ENCODE measurements at places on chromosomes 2 and 18.

GRCh38 chr2:178491612-178492011 lies 11.4 kb downstream of the PLEKHA3 start:
- DNase-seq, result no peak

DNA sequence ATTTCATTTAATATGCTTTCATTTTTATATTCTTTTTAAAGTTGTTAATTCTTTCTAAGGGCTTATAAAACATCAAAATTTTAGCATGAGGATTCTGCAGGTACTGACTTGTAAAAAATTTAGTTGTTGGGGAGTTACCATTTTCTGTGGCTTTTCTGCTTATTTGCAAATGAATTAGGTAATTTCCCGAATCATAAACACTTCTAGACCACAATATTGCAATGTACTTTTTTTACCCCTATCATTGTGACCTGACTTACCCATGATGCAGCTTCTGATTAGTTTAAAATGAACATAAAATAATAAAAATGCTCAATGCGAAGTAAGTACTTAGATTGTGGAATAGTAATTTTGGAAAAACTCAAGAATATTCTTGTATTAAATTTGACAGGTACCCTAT lies 11.4 kb downstream of the ARL6IP6 start:
- DNase-seq, result no peak

DNA sequence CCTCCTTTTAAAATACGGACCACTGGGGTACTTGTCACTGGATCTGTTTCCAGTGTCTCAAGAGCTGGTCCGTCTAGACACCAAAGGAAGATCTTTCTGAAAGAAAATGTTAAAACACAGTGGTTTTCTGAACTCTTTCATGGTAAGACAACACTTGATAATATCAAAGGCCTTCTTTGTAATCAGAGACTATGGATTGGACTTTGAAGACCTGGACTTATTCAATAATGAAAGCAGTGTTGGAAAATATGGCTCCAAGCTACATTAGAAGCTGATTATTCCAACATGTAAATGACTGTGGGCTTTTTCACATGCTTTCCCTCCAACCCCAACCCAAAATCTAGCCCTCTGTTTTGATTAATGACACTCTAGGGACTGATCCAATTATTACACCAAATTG lies 329.4 kb upstream of the LYPD1 start:
- no peak for DNase-seq

DNA sequence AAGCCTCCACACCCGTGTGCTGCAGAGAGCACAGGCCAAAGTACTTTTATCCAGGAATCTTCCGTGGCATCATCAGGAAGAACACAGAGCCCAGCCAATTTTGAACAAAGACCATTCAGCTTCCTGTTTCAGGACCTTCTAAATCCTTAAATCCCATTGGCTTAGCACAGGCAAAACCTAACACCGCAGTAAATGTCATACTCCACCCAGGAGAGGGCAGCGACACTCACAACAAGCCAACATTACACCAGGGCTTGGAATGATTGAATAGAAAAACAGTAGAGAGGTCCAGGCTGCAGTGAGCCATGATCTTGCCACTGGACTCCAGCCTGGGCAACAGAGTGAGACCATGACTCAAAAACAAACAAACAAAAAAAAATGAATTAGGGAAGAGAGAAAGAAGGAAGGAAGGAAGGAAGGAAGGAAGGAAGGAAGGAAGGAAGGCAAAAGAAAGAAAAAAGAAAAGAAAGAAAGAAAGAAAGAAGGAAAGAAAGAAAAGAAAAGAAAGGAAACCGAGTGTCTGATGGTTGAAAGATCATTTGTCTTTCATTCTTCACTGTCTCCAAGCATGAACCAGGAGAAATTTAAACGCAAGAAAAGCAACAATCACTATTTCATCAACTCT lies 144.6 kb upstream of the SATB2 start:
- DNase-seq, result no peak

DNA sequence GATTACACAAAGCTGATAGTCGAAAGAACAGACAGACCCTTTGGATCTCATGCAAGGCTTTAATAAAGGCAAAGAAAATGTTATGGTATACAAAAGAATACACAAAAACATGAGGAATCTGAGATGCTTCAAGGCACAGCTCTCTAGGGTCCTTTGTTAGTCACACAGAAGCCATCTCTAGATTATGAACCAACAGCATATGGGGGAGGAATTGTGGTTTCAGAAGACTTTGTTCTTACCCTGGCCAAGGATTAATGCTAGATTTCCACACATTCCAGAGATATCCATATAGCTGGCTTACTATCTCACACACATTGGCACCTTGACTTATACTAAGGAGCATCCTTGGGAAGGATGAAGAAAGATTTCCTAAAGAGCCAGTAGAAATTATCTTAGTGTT lies 206.1 kb downstream of the GULP1 start:
- no peak for DNase-seq

GRCh38 chr2:12173271-12173942 lies 427.0 kb downstream of the LPIN1 start:
- DNase-seq, result no peak

DNA sequence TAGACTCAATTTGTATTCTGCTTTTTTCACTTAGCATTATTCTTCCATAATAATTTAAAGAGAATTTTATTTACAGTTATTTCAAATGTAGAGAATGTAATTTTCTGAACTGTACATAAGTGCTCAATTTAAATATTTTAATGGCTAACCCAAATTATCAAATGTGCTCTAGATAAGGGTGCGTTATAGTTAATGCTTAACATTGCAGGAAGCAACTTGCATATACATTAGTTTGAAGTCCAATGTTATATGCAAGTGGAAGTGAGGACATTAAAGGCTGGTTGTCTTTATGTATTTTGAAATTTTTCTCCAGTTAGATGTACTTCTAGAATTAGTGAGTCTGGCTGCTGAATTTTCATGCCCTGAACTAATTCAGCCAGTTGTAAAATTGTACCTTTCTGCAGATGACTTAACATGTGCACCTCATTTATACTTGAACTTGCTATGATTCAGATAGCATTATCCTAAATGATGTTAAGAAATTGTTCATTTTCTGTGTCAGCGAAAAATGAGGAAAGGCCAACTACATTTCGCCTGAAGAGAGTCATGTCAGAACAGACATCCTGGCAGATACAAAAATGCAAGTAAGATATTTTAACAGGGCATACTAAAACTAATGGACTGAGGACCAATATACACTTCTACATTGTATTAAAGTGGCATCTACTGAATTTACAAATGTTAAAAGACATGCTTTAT lies 59.2 kb upstream of the GAREM1 start:
- DNase-seq, result no peak

DNA sequence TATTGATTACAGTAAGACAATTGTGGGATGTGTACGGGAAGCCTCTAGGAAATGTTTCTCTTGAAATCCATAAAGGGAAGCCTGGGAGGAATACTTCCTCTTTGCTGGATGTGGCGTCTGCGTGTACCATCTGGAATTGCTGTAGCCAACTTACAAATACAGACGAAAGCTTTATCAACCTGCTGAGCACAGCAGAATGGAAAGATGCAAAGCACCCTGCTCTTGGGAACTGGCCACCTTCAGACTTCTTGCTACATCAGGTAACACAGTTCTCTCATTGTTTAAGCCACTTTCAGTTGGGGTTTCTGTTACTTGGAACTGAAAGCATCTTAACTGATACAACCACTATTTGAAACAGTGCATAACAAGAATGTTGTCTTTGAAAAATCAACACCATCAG lies 213.8 kb downstream of the HRH4 start:
- DNase-seq, result no peak

DNA sequence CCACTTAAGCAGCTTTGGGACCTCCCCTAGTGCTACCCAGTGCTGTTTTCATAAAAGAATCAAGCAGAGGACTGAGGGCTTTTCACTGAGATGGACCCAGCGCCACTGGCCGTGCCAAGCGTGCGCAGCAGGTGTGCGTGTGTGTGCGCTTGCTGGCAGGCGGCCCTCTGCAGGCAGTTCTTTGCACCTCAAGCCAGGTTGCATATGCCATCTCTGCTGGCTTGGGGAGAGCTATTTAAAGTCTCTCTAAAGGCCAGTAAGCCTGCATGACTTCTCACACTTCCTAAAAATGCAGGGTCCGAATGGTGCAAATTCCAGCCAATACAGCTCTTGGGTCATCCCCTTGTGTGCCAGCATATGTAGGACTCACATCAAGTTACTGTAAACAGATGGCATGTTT lies 255.5 kb downstream of the RNF152 start:
- no peak for DNase-seq

DNA sequence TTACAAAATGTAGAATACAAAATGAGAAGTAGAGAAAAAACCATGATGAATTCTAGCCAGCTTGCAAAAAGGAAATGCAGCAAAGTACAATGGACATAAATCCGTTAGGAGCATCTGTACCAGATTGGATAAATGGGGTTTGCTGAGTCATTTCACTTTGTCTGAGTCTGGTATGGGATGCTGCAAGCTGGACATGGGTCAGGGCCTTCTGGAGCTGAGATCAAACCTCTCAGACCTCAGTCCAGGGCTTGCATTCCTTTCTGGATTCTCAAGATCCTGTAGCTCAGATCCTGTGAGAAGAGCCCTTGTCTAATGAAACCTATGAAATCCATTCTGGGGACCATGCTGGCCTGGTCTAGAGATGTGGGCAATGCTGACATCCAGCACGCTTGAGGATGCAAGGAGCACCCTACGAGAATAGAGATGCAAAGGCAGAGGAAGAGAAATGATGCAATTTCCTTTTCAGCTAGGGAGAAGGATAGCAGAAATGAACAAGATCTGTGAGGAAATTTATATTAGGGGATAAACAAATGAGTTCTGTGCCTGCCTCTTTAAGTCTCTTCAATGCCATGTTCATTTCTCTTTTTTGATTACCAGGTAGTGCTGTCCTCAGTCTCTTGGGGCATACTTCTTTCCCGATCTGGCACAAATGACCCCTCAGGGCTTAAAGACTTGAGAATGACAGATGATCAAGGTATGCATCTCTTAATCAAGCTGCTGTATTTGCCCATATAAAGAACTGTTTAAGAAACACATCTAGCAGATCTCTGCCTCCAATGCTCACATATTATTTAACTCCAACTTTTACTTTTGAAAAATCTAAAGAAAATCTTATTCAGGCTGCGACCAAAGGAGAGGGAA lies 230.4 kb downstream of the MEIS1 start:
- no peak for DNase-seq

DNA sequence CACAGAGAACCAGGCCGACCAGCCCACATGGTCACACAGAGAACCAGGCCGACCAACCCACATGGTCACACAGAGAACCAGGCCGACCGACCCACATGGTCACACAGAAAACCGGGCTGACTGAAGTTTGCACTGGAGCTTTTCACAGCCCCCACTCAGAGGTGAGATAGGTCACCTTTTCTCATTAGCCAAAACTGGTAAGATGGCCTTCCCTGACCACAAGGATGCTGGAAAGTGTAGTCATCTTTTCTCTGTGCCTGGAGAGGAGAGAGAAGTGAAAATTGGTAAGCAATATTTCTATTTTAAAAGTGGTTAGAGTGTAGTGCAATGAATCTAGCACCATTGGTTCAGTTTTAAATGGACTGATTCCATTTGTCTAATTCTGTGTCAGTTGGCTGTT lies 247.1 kb downstream of the NEDD4L start:
- no peak for DNase-seq

DNA sequence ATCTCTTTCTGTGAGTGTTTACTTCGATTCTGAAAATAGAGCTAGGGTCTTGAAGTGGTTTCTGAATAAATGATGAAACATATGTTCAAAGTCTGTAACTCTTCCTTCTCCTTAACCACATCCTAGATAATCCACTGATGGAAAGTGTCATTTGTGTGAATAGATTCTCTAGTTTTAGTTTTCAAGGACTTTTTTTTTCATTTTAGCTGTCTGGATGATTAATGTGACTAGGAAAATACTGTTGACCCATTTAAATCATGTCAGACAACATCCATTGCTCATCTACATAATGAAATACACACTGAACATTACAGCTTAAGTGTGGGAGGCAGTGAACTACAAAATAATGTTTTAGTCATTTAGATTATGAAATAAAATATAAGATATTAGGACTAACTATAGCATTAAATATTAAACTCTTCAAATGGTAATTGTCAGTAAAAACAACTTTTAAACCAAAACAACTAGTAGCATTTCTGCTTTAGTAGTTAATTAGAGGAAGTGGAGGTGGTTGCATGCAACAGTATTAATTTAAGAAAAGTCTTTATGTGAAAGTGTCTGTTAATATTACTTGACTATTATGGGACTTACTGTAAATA lies 39.1 kb upstream of the DLX1 start:
- DNase-seq, result no peak

DNA sequence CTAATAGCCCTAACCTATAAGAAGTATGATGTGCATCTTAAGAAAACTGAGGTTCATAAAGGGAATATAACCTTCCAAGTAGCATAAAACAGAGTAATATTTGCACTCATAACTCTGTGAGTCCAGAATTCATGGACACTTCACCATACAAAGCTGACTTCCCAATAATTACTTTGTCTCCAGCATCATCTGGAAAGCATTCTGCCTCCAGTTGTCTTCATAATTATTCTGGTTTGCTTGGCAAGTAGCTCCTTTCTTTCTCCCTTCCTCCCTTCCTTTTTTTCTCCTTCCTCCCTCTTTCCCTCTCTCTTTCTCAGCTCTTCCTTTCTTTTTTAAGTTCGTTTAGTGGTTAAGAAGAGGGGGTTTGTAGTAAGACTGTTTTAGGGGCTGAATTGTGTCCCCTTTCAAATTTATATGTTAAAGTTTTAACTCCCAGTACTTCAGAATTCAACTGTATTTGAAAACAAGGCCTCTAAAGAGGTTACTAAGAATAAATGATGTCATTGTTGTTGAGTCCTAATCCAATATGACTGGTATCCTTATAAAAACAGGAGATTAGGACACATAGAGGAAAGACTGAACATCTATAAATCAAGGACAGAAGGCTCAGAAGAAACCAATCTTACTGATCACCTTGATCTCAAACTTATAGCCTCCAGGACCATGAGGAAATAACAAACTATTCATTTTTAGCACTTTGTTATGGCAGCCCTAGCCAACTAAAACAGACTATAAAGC lies 28.9 kb downstream of the TFPI start:
- no peak for DNase-seq

GRCh38 chr2:105737980-105738657 lies 6.6 kb upstream of the NCK2 start:
- DNase-seq, result no peak

GRCh38 chr2:83162421-83162820 lies 1296.7 kb downstream of the SUCLG1 start:
- DNase-seq, result no peak

GRCh38 chr18:22132258-22132657 lies 37.1 kb upstream of the GATA6 start:
- no peak for DNase-seq
